ENCODE measurements at places on chromosomes 1 and 21.
A peak's percentile ranks its signal among the peaks of the same experiment; 100 is the strongest.

- DNase-seq: no peak
Observed at GRCh38 chr21:34878940-34879339, 170.2 kb downstream of the RUNX1 start.

GRCh38 chr21:32248571-32249461, 30.0 kb downstream of the MIS18A start:
- no peak for DNase-seq

- no peak for DNase-seq
Observed at GRCh38 chr1:154326546-154327465, 1.5 kb downstream of the ATP8B2 start.

GRCh38 chr1:157961805-157962762, 31.4 kb upstream of the KIRREL1 start:
- no peak for DNase-seq

- DNase-seq: no peak
Observed at GRCh38 chr1:33532250-33532649, 59.8 kb downstream of the ZSCAN20 start.

GRCh38 chr21:26280148-26280547, 109.6 kb upstream of the APP start:
- no peak for DNase-seq

GRCh38 chr21:20010691-20011200, 987.5 kb upstream of the NCAM2 start:
- no peak for DNase-seq

GRCh38 chr1:43978551-43979260, at the start of gene B4GALT2:
B4GALT2 (plus strand) TSS chr1:43979210; CDS start chr1:43981161, 1,951 bp downstream.
- peak; percentile 12 for DNase-seq

DNA sequence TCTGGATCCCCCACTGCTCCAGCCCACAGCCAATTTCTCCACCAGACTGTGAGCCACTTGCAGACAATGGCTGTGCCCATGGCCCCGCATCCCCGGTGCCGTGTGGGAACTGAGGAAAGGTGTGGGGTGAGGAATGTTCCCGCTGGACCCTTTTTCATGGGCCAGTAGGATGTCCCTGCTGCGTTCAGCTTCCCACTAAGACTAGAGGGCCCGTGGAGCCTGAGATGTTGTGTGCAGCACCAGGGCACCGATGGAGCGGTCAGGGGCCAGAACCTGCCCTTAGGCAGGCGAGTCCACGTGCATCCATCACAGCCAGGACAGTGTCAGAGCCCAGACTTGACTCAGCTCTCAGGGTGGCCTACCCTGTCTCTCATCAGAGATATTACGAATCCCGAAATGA, 105.7 kb upstream of the COL6A1 start:
- no peak for DNase-seq

DNA sequence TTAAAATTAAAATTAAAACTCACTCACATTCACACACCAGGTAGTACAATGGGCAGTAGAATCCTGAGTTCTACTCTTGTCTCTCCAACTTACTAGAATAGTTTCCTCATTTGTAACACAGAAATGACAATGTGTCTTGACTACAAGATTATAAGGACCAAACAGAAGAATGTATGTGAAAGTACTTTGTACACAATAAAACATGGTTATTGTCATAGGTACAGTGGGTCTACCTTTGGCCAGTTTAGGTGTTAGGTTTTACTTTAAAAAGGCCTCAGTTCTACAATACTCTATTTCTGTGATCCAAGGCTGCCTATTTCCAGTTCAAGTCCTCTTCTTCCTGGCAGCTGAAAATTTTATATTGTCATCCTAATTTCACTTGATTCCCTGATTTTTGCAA, 50.2 kb downstream of the LUZP1 start:
- DNase-seq: no peak

DNA sequence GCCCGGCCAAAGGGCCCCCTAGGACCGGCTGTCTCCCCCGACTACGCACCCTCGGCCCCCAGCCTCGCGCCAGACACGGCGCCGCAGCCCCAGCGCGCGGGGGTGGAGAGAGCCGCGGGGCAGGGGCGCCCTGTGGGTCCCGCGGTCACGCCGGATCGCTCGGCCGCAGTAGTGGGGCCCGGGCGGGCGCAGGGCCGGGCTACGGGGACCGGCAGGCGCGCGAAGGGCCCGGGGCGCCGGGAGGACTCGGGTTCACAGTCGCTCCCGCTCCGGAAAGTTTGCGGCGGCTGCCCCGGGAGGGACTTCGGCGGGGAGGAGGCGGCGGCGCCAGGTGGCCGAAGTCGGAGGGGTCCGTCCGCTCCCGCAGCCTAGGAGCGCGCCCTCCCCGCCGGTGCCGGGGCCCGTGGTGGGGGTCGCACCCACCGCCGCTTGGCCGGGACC, 7.1 kb upstream of the ZNF669 start:
- DNase-seq: no peak

DNA sequence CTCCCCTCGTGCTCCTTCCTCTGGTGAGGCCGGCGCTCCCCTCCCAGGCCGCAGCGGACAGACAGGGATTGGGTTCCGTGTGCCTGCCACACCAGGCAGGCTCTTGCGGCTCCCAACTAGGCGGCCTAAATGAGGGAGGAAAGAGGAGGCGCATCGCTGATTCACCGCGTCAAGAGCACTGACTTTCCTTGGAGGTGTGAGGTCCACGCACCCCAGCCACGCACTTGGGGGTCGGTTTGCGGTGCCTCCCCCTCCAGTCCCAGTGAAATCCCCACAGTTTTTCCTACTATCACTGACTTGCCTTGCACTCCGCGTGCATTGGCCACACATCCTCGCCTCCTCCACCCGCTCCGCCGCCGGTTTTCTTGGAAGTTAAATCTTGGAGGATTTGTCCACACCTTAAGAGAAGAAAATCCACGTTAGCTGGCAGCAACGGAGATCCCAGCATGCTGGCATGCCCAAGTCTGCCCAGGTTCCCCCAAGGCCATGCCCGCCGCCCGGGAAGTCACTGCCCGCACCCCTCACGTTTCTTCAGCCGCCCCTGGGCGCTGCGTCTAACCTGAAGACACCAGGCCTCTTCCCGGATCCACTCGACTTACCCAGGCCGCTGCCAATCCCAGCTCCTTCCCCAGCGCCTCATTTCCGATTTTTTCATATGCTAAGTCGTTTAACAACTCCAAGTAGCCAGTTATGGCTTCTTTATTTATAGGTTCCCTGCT, 1.1 kb upstream of the FOXD3 start:
- DNase-seq: no peak

DNA sequence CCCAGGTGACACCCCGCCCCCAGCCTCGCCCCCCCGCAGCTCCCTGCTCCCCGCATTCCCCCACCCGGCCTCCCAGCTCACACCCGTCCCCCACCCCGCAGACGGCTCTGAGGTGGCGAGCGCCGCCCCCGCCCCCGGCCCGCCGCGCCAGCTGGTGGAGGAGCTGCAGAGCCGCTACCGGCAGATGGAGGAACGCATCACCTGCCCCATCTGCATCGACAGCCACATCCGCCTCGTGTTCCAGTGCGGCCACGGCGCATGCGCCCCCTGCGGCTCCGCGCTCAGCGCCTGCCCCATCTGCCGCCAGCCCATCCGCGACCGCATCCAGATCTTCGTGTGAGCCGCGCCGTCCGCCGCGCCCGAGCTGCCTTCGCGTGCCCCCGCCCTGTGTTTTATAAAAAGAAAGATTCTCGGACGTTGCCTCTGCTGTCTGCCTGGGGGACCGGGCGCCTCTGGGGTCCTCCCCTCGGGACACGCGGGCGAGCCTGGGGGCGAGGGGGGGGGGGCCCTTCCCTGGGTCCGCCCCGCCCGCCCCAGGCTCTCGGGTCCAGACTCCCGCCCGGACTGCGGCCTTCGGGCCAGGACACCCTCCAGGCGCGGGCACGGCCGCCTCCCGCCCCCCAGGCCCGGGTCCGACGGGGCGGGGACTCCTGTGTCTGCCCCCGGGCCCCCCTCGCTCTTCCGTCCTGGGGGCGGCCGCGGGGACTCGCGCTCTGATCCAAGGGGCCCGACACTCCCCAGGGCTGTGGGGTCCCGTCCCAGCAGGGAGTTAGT, 1.6 kb upstream of the MMP23B start:
- peak; percentile 82 for DNase-seq

All from activated T-helper 1 cell treated with anti-CD3 and anti-CD28 coated beads, Interleukin-2, amount 50 U/mL, for 16 hours (primary cell).